ENCODE measurements at places on chromosomes 6 and 20. TPM values are rescaled to one million over a fixed set of nuclear protein-coding genes. Genes with fewer than 3 reads are reported as not detected.

- no peaks in the 10 kb centered on the region for H3K4me1 ChIP-seq
- H3K36me3 ChIP-seq = no peaks in the 10 kb centered on the region
- DNase-seq = no peak
- H3K27me3 ChIP-seq = no peaks in the 10 kb centered on the region
- no peak overlapping the region for H3K27ac ChIP-seq
Measured at GRCh38 chr20:23569570-23569969, 1.3 kb upstream of the CST9L start.

DNA sequence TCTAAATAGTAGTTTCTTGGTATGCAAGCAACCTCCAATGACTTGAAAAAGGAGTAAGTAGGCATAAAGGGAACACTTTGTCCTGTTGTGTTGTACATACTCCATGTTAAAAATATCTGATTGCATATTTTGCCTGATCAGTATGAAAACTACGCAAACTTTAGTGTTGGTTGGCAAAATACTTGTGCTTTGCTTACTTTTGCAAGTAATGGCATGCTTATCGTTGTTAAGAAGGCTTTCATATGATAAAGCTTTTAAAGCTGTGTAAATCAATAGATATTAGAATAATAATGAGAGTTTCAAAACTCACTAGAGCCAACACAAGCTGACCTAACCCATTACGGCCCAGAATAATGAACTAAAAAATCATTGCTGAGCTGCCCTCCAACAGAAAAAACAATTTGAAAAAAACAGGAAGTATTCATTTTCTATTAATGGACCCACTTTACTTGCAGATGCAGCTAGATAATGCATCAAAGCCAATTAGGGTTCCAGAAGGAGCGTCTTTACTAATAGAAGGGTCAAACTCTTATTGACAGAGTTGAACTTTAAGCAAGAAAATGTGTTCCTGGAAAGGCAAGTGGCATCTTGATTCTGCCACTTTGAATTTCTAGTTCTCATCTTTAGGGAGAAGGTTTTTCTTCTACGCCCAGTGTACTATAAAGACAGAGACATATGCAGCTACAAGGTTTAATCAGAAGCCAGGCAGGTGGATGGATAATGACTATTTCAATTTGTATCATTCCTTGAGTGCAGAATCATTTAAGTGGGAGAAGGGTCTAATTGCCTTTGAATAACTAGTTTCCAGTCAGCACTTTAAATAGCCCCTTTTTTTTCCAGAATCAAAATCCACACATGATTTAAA lies 82.2 kb downstream of the SNAP25 start:
- DNase-seq = no peak
- H3K27me3 ChIP-seq = no peaks in the 10 kb centered on the region
- no peak overlapping the region for H3K27ac ChIP-seq

The ULBP1 gene
- not detected for total RNA-seq

GRCh38 chr20:51360451-51361201 lies 181.9 kb downstream of the NFATC2 start:
- no peaks in the 10 kb centered on the region for H3K36me3 ChIP-seq
- no peaks in the 10 kb centered on the region for H3K4me1 ChIP-seq
- no peak overlapping the region for H3K4me3 ChIP-seq
- no peak for DNase-seq
- H3K27ac ChIP-seq = no peak overlapping the region
- H3K27me3 ChIP-seq = no peaks in the 10 kb centered on the region

DNA sequence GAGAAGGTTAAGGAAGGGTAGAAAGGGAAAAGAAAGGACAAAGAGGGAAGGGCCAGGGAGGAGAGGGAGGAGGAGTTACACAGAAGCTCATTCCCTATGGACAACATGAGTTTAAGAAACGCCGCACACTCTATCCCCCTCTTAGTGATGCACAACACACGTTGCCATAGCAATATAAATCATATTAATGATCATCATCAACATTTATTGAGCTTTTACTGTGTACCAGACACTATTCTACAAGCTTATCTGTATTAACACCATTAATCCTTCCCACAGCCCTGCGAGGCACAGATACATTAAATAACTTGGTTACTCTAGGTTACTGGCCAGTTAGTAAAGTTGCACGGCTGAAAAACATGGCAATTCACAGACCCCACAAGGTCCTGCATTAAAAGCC lies 234.8 kb downstream of the PTPRT start:
- no peak overlapping the region for H3K4me3 ChIP-seq
- no peaks in the 10 kb centered on the region for H3K27me3 ChIP-seq
- no peak for DNase-seq
- no peaks in the 10 kb centered on the region for H3K36me3 ChIP-seq
- H3K27ac ChIP-seq = no peak overlapping the region

GRCh38 chr6:54099225-54099624 lies 12.0 kb upstream of the MLIP start:
- H3K27ac ChIP-seq = no peak overlapping the region
- no peaks in the 10 kb centered on the region for H3K27me3 ChIP-seq
- H3K4me1 ChIP-seq = no peaks in the 10 kb centered on the region
- no peak overlapping the region for H3K4me3 ChIP-seq
- no peak for DNase-seq
- H3K36me3 ChIP-seq = no peaks in the 10 kb centered on the region

The ADGRF5 gene
- total RNA-seq = 21.2 TPM

- no peak for DNase-seq
- H3K27ac ChIP-seq = no peak overlapping the region
- no peak overlapping the region for H3K4me3 ChIP-seq
- no peaks in the 10 kb centered on the region for H3K27me3 ChIP-seq
- no peaks in the 10 kb centered on the region for H3K36me3 ChIP-seq
Measured at GRCh38 chr20:43755390-43755789, 28.6 kb upstream of the GTSF1L start.

GRCh38 chr6:35343092-35343834 lies 905 bp downstream of the PPARD start:
- peaks cover 27% of the 10 kb centered on the region for H3K36me3 ChIP-seq
- peak overlapping the region; percentile 66 for H3K4me3 ChIP-seq
- peak overlapping the region; percentile 94 for H3K27ac ChIP-seq
- H3K4me1 ChIP-seq = no peaks in the 10 kb centered on the region

GRCh38 chr6:8420031-8420588 lies 15.2 kb downstream of the SLC35B3 start:
- no peaks in the 10 kb centered on the region for H3K27me3 ChIP-seq
- H3K27ac ChIP-seq = no peak overlapping the region
- no peaks in the 10 kb centered on the region for H3K4me1 ChIP-seq
- no peaks in the 10 kb centered on the region for H3K36me3 ChIP-seq

DNA sequence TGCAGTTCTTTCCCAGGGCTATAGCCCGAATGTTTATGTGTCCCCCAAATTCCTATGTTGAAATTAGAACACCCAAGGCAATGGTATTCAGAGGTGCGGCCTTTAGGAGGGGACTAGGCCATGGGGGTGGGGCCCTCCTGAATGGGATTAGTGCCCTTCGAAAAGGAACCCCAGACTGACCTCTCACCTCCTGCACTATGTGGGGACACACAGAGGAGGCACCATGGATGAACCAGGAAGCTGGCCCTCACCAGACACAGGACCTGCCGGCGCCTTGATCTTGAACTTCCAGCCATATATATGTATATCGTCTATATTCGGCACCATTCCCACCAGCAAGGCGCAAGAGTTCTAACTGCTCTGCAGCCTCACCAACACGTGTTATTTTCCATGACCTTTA lies 101.5 kb upstream of the BHLHE23 start:
- no peak overlapping the region for H3K4me3 ChIP-seq
- no peak overlapping the region for H3K27ac ChIP-seq
- no peaks in the 10 kb centered on the region for H3K36me3 ChIP-seq

DNA sequence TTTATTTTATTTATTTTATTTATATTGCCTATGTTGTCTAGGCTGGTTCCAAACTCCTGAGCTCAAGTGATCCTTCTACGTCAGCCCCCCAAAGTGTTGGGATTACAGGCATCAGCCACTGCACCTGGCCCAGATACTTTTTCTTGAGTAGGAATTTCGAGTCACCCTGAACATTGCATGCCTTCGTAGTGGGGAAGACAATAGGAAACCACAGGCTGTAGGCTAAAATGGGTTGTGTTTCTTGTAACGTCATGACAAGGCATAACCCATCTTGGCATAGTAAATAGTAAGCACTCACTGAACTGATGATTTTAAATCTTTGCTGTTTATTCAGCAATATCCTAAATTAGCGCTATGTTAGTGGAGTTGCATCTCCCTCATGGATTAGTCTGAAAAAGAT lies 34.9 kb downstream of the PTPN1 start:
- DNase-seq = no peak
- peaks cover 6% of the 10 kb centered on the region for H3K4me1 ChIP-seq
- no peaks in the 10 kb centered on the region for H3K36me3 ChIP-seq
- no peaks in the 10 kb centered on the region for H3K27me3 ChIP-seq
- no peak overlapping the region for H3K4me3 ChIP-seq
- no peak overlapping the region for H3K27ac ChIP-seq

GRCh38 chr20:59794555-59794954 lies 138.9 kb downstream of the SYCP2 start:
- H3K27me3 ChIP-seq = no peaks in the 10 kb centered on the region
- H3K36me3 ChIP-seq = no peaks in the 10 kb centered on the region
- no peak overlapping the region for H3K27ac ChIP-seq

DNA sequence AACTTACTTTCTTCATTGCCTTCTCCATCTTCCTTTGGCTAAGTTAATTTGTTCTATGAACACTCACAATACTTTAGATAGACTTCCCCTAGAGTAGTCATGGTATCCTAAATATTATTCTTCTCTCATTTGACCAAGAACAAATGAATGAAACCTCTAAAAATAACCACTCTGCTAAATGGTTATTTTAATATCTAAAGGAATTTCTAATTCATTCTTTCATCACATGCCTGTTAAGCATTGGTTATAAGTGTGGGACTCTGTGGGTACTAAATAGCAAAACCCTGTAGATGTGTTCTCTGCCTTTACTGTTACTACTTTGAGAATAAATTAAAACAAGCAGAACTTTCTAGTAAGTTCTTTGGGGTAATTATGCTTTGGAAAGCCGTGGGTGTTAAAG lies 138.9 kb downstream of the EYA4 start:
- H3K36me3 ChIP-seq = no peaks in the 10 kb centered on the region
- no peak overlapping the region for H3K4me3 ChIP-seq
- no peak for DNase-seq
- no peaks in the 10 kb centered on the region for H3K4me1 ChIP-seq
- no peak overlapping the region for H3K27ac ChIP-seq
